ENCODE measurements at places on chromosomes 2 and 18. TPM values are rescaled to one million over a fixed set of nuclear protein-coding genes. Genes with fewer than 3 reads are reported as not detected.

The EGR4 gene
- not detected for total RNA-seq

The ATG9A gene
- total RNA-seq = 52.9 TPM

The CAPN14 gene
- total RNA-seq = 0.10 TPM

The SPIRE1 gene
- 1.3 TPM for total RNA-seq

The TPO gene
- total RNA-seq = 0.22 TPM

The PRSS56 gene
- not detected for total RNA-seq

The IL36A gene
- total RNA-seq = not detected

The UGT1A5 gene
- not detected for total RNA-seq

The LINC00305 gene
- not detected for total RNA-seq

The SCN7A gene
- total RNA-seq = not detected

- no peak for DNase-seq
Observed at GRCh38 chr2:136764452-136765255, 691 bp upstream of the THSD7B start.

GRCh38 chr2:182836451-182836850 lies 30.0 kb downstream of the FRZB start:
- no peak for DNase-seq

DNA sequence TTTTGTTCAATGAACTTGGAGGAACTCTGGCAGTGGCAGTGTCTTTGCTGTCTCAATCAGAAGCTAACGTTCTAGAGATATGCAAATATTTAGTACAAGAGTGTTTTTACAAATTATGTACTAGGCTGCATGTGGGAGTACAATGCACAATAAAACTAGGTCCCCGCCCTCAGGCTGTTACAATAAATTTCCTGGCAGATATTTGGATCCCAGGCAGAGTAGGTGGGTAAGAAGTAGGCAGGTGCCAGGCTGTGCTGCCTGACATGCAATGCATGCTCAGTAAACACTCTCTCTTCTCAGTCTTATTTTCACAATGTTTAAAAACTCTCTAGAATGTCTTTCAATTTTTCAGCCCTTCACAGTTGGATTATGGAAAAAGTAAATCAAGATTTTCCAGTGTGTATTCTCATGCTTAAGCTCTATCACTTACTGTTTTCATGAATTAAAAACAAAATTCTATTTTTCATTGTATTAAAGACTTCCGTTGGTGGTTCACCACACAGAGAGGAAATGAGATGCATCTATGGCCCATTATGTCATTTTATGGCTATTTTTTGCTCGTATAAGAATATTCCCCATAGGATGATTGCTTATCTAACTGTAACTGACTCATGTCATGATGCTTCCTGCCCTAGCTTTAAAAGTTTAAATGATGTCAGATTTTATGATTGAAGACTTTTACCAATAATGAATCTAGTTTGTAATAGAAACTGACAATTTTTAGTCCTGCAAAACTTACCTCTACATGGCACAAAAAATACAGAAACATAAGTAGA lies 346.1 kb downstream of the RND3 start:
- no peak for DNase-seq

- DNase-seq = no peak
Observed at GRCh38 chr2:127386246-127386645, 1.5 kb downstream of the MAP3K2 start.

DNA sequence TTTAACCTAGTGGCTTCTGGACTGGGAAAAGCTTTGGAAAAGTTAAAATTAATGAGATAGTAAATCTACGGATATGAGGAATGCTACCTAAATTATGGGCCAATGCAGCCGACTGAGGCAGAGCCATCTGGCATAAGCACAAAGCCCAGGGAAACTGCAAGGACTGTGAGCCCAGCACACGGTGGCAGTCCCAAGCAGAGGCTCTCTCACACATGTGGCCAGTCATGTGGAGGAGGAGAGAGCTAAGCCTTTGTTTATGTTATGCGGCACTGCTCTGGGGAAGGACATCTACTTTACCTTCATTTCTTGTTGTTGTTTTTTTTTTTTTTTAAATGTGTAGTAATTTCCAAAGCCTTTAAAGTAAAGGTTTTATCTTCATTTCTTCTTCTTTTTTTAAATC lies 267.0 kb downstream of the STK39 start:
- no peak for DNase-seq

DNA sequence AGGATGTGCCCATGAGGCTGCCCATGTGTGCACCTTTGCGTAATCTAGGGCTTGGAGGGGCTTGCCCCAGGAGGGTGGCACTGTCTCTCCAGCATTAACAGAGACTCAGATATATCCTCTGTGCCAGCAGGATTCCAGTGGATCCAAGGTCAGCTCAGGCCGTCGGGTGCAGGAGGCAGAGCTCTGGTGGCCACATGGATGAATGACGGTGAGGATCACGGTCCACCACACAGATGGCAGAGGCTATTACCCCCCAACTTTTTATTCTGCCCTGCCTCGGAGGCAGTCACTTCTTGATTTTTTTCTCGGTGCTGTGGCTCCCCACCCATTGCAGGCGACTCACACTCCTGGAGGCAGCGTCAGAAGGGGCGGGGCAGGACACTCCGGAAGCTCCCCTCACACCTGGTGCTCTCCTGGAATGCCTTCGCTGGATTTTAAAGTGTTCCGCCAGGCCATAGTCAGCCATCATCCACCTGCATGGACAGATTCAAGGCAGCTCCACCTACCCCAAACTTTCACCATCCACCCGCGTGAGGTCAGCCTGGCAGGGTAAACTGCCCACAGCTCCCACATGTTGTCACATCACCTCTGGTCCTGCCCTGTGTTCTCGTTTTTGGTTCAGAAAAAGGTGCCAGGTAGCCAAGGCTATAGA lies 602.9 kb upstream of the RAB6C start:
- no peak for DNase-seq

DNA sequence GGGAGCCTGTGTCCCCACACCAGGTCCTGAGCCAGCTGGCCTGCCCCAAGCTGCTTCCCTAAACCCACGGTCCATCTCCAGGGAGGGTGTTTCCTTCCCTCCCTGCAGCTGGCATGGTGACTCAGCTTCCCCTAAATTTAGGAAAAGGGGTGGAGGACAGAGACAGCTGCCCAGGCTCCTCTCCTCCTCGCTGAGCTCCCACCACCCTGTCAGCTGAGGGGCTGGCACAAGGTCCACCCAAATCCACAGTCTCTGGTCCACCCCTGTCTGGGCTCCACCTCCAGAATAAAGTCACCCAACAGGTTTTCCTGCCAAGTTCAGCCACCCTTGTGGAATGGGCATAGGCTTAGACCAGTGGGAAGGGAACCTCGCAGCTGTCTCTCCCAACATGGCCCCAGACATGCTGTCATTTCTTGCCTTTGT lies 156.5 kb downstream of the TNS1 start:
- no peak for DNase-seq

- DNase-seq = no peak
Observed at GRCh38 chr18:75408554-75409506, 18.7 kb downstream of the SMIM21 start.

- DNase-seq = no peak
Observed at GRCh38 chr2:171566057-171566456, 43.8 kb downstream of the CYBRD1 start.

GRCh38 chr2:7987992-7988391 lies 693.9 kb upstream of the ID2 start:
- DNase-seq = no peak

GRCh38 chr2:187148059-187148714 lies 299.2 kb upstream of the ZSWIM2 start:
- no peak for DNase-seq

DNA sequence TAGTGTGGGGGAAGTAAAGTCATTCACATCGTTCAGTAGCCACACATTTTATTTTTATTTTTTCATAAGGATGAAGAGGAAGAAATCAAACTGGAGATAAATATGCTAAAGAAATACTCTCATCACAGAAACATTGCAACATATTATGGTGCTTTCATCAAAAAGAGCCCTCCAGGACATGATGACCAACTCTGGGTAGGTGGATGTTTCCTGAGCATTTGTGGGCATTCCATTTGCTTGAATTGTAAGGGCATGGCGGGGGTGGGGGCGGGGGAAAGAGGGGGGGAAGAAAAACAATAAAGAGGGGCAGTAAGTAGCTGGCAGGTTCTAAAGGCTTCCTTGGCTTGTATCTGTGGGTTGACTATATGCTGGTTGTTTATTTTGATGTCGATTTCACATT lies 126.4 kb downstream of the MAP4K4 start:
- DNase-seq = no peak

DNA sequence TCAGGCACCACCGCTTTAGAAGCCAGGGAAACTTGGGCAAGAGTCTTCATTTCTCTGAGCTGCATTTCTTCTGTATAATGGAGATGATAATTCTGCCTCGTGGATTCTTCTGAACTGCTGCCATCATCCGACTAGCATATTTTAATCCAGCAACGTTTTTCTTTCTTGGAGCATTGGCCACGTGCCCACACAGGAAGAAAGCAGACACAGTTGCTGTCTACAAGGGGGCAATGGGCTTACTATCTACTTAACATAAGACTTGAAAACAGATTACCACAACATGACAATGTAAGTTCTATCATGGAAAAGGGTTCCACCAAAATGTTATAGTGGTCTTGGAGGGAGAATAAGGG lies 176.5 kb downstream of the FAM210A start:
- DNase-seq = no peak

GRCh38 chr18:7926526-7926925 lies 359.4 kb downstream of the PTPRM start:
- DNase-seq = no peak

DNA sequence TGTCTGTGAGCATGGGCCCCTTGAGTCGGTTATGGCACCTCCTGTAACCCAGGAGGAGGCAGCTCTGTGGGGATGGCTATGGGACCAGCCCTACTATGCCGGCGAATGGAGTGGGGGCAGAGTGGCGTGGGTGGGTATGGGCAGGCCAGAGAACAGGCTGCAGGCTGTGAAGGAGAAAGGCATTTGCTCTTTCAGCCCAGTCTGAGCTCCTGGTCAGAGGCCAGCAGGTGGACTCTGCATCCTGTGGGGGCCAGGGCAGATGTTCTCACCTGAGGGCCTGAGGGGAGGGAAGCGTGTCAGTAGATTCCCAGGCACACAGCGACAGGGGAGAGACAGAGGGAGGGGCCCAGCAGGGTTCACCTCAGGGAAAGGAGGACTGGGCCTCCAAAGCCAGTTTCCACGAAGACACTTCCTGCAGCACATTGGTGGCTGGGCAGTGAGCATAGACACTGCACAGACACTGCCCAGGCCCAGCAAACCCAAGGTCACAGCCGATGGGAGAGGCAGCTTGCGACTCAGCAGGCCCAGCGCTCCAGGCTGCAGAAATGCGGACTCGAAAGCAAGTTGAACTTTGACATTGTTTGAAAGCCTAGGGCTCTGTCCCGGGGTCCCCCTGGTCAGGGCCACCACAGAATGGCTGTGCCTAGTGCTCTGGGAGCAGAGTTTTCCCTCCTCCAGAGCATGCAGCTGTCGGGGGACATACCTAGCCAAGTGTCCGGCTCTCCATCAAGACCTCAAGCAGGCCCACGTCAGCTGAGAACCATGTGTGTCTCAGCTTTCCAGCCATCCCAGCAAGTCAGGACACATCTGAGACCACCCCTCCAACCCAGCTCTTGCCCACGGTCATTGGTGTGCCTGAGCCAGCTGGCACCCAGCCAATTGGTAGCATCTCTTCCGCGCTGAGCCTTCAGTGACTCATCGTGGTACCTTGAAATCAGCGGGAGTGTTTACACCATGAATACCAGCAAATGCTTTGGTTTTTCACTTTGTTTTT lies 53.8 kb downstream of the TGOLN2 start:
- DNase-seq = no peak

GRCh38 chr2:181311837-181312236 lies 145.3 kb upstream of the ITGA4 start:
- peak; percentile 37 for DNase-seq

- no peak for DNase-seq
Observed at GRCh38 chr2:150182566-150183235, 304.8 kb downstream of the RND3 start.

DNA sequence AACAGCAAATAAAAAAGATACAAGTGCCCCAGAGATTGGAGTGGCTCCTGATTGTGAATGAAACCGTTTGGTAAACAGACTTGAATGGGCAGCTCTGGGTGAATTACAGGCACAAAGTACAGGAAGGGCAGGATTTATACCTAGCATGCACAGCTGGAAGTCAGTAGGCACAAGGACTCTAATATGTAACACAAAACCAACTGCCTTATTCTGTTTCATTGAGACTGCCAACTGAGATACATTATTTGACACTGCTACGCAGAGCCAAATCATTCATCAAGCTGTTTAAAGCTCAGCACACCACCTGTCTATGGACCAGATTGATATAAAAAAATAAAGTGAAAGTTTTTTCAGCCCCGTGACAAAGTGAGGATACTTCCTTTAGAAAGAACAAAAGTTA lies 541.2 kb downstream of the NUP35 start:
- DNase-seq = no peak

DNA sequence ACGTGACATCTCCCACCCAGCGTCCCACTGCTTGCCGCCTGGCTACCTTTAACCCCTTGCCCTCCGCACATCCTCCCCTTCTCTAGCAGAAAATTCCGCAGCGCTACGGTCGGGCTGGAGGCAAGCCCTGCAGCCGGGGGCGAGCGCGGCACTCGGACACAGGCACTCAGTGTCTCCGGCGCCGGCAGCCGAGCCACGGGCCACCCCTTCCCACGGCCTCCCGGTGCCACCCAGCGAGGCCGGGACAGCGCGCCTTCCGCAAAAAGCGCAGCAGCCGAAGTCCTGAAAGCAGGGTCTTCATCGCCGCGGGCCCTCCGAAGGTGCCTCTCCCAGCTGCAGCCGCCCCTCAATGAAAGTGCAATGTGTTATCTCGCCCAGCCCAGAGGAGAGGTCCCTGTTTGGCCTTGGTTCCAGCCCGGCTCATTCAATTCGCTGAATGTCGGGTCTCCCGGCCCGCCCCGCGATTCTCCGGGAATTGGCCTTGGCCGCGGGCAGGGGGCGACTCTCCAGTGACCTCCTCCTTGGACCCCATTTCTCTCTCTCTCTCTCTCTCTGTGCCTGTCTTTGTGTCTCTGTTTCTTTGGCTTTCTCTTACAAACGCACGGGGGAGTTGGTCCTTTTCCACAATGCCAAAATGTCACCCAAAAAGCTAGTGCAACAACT lies 1.1 kb downstream of the DLGAP1 start:
- no peak for DNase-seq

DNA sequence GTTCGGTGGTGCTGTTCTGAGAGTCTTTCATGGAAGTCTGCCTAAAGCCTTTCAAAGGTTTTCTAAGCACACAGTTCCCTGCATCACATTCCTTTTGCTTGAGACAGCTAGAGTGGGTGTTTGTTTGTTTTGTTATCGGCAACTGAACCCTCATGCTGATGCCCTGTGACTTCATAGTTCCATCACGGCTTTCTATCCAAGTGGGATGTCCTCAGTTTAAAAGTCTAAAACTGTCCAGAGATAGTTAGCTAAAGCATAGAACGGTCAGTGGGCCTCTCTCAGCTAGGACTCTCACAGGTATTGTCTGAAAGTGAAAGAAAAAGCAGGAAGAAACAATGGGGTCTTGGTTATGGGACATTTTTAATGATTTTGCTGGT lies 337.3 kb downstream of the OSR1 start:
- DNase-seq = no peak
